ENCODE measurements at places on chromosomes 7 and 10.

DNA sequence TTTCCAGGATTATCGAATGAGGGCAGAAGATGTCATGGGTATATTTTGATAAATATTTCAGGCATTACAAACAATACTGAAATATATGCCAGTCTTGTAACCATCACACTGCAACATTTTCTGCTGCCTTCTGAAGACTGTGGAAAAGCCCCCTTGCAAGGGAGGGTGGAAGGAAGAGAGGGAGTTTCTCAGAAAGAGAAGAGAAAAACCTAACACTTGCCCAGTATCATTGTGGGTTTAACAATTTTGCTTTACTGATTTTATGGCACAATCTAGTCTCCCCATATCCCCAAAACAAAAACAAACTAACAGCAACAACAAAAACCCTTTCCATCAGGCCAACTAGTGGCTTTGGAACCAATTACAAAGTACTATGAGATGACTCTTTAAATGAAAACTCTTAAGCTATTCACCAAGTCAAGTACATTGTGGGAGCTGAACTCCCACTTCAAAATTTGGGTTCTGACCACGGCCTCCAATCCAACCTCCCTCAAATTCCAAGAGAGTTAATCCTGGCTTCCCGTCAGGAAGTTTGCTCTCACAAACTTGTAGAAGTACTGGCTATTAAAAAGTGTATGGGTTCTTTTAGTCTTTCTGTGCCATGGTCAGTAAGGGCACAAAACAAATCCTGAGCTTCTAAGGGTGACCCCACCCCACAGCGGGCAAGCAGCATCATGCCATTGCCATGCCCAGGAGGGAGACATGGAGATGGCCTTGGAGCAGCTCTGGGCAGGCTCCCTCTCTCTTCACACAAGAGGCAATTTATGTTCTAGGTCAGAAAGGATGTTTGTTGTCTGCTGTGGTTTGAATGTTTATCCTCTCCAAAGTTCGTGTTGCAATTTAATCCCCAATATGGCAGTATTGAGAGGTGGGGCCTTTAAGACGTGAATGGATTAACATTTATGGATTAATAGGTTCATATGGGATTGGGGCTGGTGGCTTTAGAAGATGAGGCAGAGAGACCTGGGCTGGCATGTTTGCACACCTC is 96.3 kb downstream of the JAZF1 start:
- no peak for DNase-seq

DNA sequence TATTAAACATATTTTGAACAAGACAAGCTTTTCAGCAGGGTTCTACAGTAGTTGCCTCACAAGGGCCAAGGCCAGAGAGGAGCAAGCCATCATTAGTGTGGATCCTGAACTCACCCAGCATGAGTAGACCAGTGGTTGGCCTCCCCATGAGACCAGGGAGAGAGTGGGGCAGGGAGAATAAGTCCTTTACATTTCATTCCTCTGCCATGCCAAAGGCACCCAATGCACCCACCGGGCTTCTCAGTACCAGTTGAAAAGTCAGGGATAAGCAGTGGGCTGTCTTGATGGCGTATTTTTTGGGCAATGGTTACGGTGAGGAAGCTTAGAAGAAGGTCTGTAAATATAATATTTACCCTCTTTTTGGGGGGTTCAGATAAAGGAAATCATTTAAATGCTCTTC is 16.6 kb downstream of the CRTAC1 start:
- DNase-seq = no peak

- no peak for DNase-seq
These were observed 33.4 kb downstream of the STARD3NL start for GRCh38 chr7:38211486-38211885.

GRCh38 chr10:92747600-92747999 is 57.8 kb downstream of the HHEX start:
- no peak for DNase-seq

DNA sequence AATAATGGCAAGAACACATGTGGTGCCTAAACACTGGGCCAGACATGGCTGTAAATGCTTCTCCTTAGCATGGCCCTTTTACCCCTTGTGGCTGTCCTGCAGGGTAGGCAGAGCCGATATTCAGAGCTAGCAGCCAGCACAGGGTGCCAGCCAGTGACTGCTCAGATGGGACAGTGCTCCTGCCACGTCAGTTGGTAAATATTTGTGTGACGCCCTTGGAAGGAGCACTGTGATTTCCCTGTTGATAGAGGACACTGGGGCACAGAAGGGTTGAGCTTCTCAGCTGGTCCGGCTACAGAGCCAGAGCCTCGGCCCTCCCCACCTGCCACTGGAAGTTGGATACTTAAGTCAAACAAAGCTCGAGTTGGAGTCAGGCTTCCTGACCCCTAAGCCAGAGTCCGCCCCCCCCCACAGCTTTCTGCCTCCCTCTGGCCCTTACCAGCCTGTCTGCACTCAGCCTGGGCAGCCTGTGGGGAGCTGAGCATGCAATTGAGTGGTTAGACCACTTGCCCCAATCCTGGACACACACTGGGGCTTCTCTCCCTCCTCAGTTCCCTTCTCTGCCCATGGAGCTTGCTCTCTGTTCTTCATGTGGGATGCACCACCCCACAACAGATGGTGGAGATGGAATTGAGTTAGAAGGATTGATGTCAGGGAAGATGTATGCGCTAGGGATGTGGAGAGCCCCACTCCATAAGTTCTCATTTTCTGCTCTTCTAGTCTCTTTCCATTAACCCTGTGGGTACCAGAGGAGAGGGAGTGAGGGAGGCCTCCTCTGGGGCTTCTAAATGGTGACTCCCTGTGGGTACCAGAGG is 350.8 kb downstream of the PLXNA4 start:
- no peak for DNase-seq

GRCh38 chr10:21929070-21929469 is 74.5 kb downstream of the DNAJC1 start:
- DNase-seq = no peak

DNA sequence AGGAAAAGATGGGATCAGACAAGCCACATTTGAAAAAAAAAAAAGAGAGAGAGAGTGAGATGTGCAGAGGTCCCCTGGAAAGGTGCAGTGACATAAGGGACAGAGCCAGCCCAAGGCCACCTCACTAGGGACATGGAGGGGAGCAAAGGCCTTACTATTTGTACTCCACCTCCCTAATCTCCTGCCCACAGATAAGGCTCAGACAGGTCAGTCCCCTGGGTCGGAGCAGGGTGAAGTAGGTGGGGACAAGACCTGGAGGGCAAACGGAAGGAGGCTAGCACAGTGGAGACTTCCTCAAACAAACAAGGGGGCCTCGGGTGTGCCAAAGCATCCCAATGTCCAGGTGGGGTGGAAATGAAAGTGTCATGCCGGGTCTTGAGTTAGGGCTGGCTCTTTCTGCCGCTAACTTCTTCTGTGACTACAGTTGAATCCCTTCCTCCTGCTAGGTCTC is 7.0 kb downstream of the PRF1 start:
- DNase-seq = no peak

DNA sequence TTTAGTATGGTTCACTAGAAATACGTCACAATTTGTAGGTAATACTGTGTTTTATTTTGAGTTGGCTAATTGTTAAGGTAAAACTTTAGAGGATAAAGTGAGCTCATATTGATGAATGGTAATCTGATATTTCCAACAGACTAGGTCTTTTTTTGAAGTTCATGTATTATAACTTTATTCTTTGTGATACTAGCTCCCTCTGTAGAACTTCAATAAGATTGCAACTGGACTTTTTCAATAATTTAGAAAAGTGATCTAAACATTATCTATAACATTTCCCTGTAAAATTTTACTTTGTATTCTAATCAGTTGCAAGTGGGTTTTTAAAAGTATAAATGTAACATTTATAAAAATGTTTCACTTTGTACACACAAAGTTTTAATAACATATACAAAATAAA is 83.5 kb downstream of the ADK start:
- no peak for DNase-seq

- DNase-seq = no peak
These were observed 179.3 kb downstream of the NPSR1 start for GRCh38 chr7:34837316-34837715.

- no peak for DNase-seq
These were observed 79.8 kb downstream of the EPDR1 start for GRCh38 chr7:38000272-38000671.

- peak; percentile 82 for DNase-seq
These were observed 63.7 kb downstream of the ZNRF2 start for GRCh38 chr7:30348083-30348560.

GRCh38 chr7:66443946-66444345 is 184.7 kb upstream of the KCTD7 start:
- DNase-seq = no peak

DNA sequence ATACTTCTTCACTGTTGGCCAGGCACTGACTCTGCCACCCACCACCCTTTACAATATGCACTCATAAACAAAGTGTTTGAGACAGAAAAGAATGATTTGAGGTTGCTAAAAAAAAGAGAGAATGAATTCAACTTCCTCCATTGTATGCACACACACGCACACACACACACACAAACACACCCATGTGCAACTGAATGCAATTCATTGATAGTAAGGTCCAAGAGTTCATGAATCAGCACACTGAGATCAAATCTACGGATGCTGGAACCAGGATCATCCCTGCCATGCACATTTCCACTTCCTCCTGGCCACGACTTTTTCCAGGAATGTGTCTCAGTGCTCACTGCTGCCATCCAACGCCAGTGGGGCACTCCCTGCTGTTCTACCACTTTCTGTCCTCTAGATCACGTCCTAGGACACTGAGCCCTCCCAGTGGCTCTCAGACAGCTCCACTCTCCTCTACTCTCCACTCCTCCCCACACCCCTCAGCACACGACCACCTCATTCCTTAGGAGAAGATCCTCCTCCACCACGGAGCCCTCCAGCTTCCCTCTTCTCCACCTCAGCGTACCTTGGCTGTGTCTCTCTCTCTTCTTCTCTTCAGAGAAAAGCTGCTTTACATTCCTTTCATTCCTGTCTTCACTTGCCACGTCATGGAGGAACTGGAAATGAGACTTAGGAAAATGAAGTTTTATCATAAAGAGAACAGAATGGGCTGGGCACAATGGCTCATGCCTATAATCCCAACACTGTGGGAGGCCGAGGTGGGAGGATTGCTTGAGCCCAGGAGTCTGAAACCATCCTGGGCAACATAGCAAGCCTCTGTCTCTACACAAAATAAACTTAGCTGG is 12.0 kb upstream of the TMEM213 start:
- DNase-seq = no peak

DNA sequence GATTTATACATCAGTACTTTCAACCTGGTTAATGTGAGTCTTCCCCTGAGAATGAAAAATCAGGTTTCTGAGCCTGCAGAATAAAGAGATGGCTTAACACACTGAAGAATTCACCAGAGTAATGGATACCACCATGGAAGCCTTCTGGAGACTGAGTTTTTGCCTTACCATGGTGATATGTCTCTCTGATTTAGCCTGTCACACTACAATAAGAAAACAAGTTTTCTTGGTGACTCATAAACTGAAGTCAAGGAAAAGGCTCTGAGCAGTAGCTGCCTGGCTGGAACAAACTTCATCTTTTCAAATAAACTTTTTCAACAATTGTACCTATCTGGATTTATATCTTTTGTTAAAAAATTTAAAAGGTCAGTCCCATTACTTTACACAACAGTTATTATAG is 229.0 kb downstream of the PRPF18 start:
- DNase-seq = no peak

DNA sequence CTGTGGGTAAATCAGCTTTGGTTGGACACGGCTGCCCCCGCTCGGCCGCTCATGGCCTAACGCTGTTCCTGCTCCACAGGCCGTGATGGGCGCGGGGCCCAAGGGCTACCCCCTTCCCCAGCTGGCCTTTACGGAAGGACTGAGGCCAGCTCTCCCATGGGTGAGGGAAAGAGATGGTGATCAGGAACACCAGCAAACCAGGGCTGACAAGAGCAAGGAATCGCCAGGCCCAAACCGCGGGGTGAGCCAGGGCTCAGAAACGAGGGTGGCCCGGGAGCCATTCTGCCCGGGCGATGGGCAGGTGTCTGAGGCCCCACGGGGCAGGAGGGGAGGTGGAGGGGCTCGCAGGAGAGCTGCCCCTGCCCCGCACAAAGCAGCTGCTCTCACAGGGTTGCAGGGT is 26.6 kb downstream of the GPER1 start:
- DNase-seq = no peak

- DNase-seq = peak; percentile 41
These were observed 34.3 kb upstream of the PTF1A start for GRCh38 chr10:23157691-23158369.

DNA sequence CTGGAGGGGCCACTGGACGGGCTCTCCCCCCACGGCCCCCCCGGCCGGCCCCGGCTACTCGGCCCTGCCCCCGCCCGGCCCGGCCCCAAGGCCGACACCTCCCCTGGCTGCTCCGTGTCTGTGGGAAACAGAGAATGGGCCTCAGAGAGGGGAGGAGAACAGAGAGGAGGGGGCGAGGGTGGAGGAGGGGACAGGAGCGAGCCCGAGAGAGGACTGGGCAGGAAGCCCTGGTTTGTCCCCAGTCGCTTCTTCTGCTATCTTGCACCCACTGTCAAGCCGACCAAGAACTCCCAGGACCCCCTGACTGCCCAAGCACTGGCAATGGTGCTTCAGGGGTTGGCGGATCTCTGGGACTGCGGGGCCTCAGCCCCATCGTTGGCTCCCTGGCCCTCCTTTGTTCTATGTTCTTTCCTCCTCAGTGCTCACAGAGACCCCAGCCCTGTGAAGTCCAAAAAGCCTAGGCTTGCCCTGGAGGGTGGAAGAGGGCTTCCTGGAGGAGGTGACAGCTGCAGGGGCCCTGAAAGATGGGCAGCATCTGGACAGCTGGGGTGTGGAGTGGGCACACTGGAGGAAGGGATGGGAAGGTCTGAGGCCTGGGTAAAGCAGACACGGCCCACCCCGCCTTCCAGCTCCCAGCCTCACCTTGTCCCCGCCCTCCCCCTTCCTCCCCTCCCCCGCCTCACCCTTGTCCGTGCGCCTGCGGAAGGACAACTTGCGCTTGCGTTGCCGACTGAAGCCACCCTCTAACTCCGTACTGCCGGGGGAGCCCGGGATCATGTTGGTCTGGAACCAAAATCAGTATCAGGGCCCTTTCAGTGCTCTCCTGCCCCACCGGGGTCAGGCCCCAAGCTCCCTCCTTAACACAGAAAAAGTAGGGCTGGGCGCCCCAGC is 30.1 kb downstream of the KCNH2 start:
- no peak for DNase-seq

DNA sequence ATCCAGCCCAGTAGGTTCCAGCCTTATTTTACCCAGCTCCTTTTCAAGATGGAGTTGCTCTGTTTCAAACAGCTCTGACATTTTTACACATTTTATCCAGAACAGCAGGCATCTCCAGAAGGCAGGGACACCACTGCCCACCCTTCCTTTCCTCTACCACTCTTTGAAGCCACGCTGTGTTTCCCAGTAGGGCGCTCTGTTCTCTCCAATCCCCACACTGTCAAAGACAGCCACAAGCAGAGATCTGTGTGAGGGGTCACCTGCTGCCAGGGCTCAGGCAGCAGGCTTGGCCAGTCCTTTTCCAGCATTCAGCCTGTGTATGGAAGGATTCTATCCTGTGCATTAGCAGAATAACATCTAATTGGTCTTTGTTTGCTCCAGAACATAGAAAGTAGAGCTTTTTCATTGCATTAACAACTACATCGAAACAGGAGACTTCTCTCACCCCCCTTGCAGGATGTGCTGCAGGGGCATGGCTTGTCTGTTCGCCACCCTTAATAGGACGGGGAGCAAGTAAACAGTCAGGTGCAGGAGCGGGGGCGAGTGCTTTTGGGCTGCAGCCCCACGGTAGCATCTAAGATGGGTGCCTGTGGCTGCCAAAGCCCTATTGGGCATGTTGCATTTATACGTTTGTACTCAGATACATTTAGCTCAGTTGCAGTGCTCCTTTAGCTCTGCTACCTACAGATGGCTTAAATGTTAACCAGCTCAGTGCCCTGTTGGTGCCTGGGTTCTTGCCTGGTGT is 326.1 kb downstream of the GALNT17 start:
- DNase-seq = no peak

GRCh38 chr10:100341953-100342626 is 4.9 kb upstream of the SCD start:
- peak; percentile 54 for DNase-seq

GRCh38 chr10:59148701-59149100 is 27.7 kb upstream of the PHYHIPL start:
- no peak for DNase-seq

Data from activated CD4-positive, alpha-beta T cell treated with anti-CD3 and anti-CD28 coated beads, Interleukin-2, Interleukin-6, amounts not matched to agents 100 ng/mL and 50 ng/mL, durations not matched to agents 16 hours and 8 hours (primary cell).